NCI-H1436 (cell line): ENCODE measurements at places on chromosomes 5 and 9.

DNA sequence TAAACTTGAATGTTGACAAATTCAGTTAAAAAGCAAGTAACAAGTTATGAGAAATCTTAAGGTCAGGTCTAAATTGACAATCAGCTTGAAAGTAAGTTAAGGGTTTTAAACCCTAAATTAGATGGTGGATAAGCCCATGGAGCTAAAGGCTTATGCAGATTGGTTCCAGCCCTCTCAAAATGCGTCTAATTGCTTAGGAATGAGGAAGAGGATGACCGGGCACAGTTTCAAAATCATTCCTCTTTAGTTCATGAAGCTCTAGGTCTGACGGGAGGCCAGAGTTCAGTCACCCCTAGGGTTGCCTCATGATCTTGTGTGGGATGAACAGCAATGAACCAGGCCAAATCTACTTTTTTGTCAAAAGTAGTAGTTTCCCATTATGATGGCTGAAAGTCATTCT is 75.4 kb downstream of the SLC38A9 start:
- no peak for DNase-seq

- DNase-seq = no peak
Observed at GRCh38 chr5:53917095-53917494, 356.7 kb downstream of the NDUFS4 start.

- DNase-seq = no peak
Observed at GRCh38 chr5:68290260-68290674, 74.7 kb downstream of the PIK3R1 start.

- no peak for DNase-seq
Observed at GRCh38 chr9:79433703-79434102, 138.1 kb upstream of the TLE4 start.

GRCh38 chr9:115015018-115015635 is 84.7 kb upstream of the TNFSF8 start:
- peak; percentile 14 for DNase-seq

DNA sequence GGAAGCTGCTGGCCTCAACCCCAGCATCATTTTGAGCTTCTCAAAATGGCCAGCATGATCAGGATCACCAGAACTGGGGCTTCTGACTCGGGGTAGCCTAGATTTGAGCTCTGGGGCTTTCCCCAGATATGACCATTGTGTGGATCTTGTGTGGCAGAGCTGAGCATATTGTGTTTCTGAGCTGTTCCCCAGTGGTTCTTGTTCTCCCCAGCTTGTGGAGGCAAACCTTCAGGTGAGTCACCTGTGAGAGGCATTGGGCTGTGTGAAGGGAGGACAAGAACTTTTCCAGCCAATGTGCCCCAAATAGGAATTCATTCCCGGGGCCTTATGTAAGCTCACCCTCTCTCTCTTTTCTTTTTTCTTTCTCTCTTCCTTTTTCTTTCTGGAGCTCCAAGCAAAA is 80.7 kb upstream of the PITX1 start:
- no peak for DNase-seq
